ENCODE measurements at places on chromosomes 11 and 22. TPM values are rescaled to one million over a fixed set of nuclear protein-coding genes. Genes with fewer than 3 reads are reported as not detected.

DNA sequence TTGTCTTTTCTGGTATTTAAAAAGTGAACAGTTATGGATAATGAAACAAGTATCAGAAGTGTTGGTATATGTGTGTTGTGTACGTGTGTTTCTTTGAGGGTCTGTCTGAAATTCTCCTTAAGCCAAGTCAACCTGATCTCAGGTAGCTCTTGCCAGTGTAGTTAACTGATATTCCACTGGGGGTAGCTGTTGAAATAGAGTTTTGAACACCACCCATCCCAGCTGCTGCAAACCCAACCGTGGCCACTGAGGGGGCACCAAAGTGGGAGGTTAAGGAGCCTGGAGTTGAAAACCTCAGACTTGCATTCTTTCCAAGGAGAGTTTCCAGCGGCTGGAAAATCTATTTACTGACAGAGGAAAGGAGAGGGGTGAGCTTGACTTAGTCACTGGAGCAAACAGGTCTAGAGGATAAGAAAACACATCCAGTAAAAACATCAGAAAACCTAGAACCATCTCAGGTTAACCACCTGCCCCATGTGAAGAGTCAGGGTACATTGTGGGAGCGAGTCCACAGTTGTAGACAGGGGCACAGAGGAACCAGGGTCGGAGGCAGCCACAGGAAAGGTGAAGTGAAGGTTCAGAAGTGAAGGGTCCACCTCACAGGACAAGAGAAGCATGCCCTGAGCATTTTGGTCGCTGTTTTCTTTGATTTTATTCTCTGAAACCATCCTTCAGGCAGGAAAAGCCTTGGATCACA lies 8.8 kb upstream of the CUL5 start:
- H3K27ac ChIP-seq, result no peak overlapping the region
- H3K27me3 ChIP-seq, result no peaks in the 10 kb centered on the region
- no peaks in the 10 kb centered on the region for H3K36me3 ChIP-seq

- no peaks in the 10 kb centered on the region for H3K27me3 ChIP-seq
- no peak overlapping the region for H3K4me3 ChIP-seq
- H3K4me1 ChIP-seq, result no peaks in the 10 kb centered on the region
- no peak for DNase-seq
- H3K36me3 ChIP-seq, result no peaks in the 10 kb centered on the region
These were observed 26.7 kb downstream of the NNMT start for GRCh38 chr11:114322934-114323333.

GRCh38 chr22:39514373-39514973 lies 5.9 kb upstream of the ATF4 start:
- H3K4me1 ChIP-seq, result peaks cover 9% of the 10 kb centered on the region
- no peak overlapping the region for H3K27ac ChIP-seq
- H3K36me3 ChIP-seq, result peaks cover 11% of the 10 kb centered on the region
- H3K4me3 ChIP-seq, result no peak overlapping the region
- no peak for DNase-seq

GRCh38 chr22:33542153-33542552 lies 378.1 kb downstream of the LARGE1 start:
- no peak for DNase-seq
- H3K27me3 ChIP-seq, result no peaks in the 10 kb centered on the region
- H3K36me3 ChIP-seq, result no peaks in the 10 kb centered on the region
- H3K4me1 ChIP-seq, result no peaks in the 10 kb centered on the region

SUSD2 gene
- 2.3 TPM for total RNA-seq

DERL3 gene
- 6.5 TPM for total RNA-seq

DDT gene
- total RNA-seq, result 129 TPM

DNA sequence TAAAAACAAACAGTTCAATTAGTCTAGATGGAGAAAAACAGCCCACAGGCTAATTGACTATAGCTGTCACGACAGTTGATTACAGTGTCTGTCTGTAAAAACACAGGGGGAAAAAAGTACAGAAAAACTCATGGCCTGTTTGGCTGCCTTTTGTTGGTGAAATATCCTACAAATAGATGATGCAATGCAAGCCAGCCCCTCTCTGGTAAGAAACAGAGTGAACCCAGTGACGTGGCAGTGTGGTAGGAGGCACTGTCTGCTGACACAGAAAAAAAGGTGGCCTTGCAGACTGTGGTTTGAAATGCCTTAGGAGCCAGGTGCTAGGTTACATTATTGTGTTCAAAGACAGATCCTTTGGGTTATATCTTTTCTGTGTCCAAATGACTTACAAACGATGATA lies 431.4 kb upstream of the CCDC90B start:
- DNase-seq, result no peak
- no peaks in the 10 kb centered on the region for H3K36me3 ChIP-seq
- no peaks in the 10 kb centered on the region for H3K27me3 ChIP-seq
- no peaks in the 10 kb centered on the region for H3K4me1 ChIP-seq
- no peak overlapping the region for H3K27ac ChIP-seq
- H3K4me3 ChIP-seq, result no peak overlapping the region

GRCh38 chr11:17458268-17458667 lies 18.4 kb downstream of the ABCC8 start:
- H3K27ac ChIP-seq, result no peak overlapping the region
- H3K4me3 ChIP-seq, result no peak overlapping the region
- no peaks in the 10 kb centered on the region for H3K27me3 ChIP-seq
- no peak for DNase-seq

GRCh38 chr22:48919851-48920589 lies 907.7 kb downstream of the BRD1 start:
- no peaks in the 10 kb centered on the region for H3K36me3 ChIP-seq
- no peaks in the 10 kb centered on the region for H3K27me3 ChIP-seq
- no peak overlapping the region for H3K27ac ChIP-seq
- no peaks in the 10 kb centered on the region for H3K4me1 ChIP-seq
- H3K4me3 ChIP-seq, result no peak overlapping the region

- H3K27me3 ChIP-seq, result no peaks in the 10 kb centered on the region
- no peak overlapping the region for H3K27ac ChIP-seq
- no peak for DNase-seq
- H3K4me3 ChIP-seq, result no peak overlapping the region
- no peaks in the 10 kb centered on the region for H3K4me1 ChIP-seq
These were observed 1.8 kb upstream of the OR2D2 start for GRCh38 chr11:6894097-6894496.

PTH gene
- total RNA-seq, result not detected

OR52H1 gene
- not detected for total RNA-seq

- H3K36me3 ChIP-seq, result no peaks in the 10 kb centered on the region
- no peak overlapping the region for H3K4me3 ChIP-seq
- H3K4me1 ChIP-seq, result no peaks in the 10 kb centered on the region
- H3K27me3 ChIP-seq, result no peaks in the 10 kb centered on the region
These were observed 14.0 kb upstream of the MTCH2 start for GRCh38 chr11:47656260-47656885.

- H3K4me3 ChIP-seq, result no peak overlapping the region
- no peak overlapping the region for H3K27ac ChIP-seq
- H3K36me3 ChIP-seq, result no peaks in the 10 kb centered on the region
- H3K4me1 ChIP-seq, result no peaks in the 10 kb centered on the region
These were observed 1164.7 kb downstream of the FAM181B start for GRCh38 chr11:81568918-81569317.

- H3K4me1 ChIP-seq, result no peaks in the 10 kb centered on the region
- no peak overlapping the region for H3K27ac ChIP-seq
- H3K4me3 ChIP-seq, result no peak overlapping the region
- no peaks in the 10 kb centered on the region for H3K27me3 ChIP-seq
These were observed 38.6 kb upstream of the RPS13 start for GRCh38 chr11:17116117-17116516.

DNA sequence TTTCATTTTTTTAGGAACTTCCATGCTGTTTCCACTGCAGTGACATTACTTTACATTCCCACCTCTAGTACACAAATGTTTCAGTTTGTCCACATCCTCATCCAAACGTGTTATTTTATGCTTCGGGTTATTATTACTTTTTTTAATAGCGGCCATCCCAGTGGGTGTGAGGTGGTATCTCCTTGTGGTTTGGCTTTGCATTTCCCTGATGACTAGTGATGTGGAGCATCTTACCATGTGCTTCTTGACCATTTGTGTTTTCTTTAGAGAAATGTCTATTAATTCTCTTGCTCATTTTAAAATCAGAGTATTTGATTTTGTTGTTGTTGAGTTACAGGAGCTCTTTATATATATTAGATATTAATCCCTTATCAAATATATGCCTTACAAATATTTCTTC lies 70.3 kb upstream of the ANO1 start:
- no peaks in the 10 kb centered on the region for H3K4me1 ChIP-seq
- no peaks in the 10 kb centered on the region for H3K36me3 ChIP-seq
- H3K4me3 ChIP-seq, result no peak overlapping the region

DNA sequence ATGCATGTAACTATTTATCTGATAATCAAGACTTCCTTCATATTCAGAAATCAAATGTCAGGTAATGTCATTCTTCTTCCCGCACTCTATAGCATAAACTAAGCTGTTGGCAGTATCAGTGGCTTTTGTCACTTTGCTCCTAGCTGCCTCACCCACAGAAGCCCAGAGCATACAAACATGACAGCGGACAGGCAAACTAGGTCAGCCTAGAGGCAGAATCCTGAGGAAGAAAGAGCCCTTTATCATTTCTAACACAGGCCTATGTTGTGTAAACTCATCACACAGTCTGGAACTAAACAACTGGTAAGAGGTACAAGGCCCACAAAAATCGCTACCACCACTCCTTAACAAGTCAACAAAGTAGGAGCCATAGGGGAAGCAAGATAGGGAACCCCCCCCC lies 21.0 kb downstream of the GUCY1A2 start:
- H3K27me3 ChIP-seq, result no peaks in the 10 kb centered on the region
- no peaks in the 10 kb centered on the region for H3K36me3 ChIP-seq
- no peak for DNase-seq
- H3K27ac ChIP-seq, result no peak overlapping the region
- no peaks in the 10 kb centered on the region for H3K4me1 ChIP-seq
- no peak overlapping the region for H3K4me3 ChIP-seq

- H3K36me3 ChIP-seq, result no peaks in the 10 kb centered on the region
- H3K4me3 ChIP-seq, result no peak overlapping the region
- H3K27ac ChIP-seq, result no peak overlapping the region
- DNase-seq, result no peak
- no peaks in the 10 kb centered on the region for H3K27me3 ChIP-seq
These were observed 89.3 kb downstream of the PRR5L start for GRCh38 chr11:36385121-36385970.

DNA sequence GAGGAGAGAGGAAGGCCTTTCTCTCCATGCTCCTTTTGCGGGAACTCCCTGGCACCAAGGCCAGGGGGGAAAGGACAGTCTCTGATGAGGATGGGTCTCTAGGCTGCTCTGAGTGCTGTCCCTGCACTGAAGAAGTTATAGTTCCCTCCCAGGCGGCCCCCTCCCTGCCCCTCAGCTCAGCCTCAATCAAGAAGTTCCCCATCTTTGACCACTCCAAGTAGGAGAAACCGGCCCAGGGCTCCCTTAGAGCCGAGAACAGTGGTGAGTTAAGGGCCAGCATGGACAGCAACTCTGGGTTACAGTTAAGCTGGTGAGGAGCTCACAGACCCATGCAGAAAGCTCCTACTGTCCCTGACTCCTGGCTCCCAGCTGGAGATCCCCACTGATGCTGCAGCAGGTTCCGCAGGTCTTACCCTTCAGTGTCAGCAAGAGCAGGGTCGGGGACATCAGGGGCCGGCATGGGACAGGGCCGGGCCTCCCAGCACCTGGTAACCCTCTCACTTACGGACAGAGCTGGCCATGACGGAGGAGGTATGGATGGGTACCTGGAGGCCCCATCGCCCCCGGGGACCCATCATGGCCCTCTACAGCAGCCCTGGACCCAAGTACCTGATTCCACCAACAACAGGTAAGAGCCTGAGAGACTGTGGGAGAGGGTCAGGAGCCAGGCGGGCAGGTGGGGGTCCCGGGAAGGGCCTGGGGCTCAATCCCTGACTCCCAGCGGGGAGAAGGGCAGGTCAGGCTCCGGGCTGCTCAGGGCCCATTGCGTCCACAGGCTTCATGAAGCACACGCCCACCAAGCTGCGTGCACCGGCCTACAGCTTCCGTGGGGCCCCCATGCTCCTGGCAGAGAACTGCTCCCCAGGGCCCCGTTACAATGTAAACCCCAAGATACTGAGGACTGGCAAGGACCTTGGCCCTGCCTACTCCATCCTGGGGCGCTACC lies 4.2 kb downstream of the SCGB1C1 start:
- H3K4me1 ChIP-seq, result no peaks in the 10 kb centered on the region
- DNase-seq, result peak; percentile 19
- H3K4me3 ChIP-seq, result no peak overlapping the region
- no peaks in the 10 kb centered on the region for H3K27me3 ChIP-seq

VSIG2 gene
- 0.85 TPM for total RNA-seq

DNA sequence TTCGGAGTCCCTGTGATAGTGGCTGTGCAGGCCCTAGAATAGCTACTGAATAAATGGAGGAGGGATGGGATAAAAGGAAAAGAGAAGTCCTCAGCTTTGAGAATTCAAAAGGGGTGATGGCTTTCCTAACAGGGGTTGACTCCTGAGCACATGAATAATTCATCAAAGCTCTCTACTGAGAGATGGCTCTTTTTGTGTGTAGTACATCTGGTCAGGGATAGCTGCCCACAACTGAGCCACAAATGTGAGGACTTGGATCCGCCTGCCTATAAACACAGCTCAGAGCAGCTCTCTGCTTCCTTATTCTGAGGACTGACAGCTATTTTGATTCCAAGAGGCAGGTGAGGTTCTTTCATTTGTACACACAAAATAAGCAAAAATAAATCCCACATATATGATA lies 82.3 kb downstream of the USP35 start:
- H3K27ac ChIP-seq, result no peak overlapping the region
- no peaks in the 10 kb centered on the region for H3K27me3 ChIP-seq
- H3K36me3 ChIP-seq, result no peaks in the 10 kb centered on the region

GRCh38 chr11:4672470-4672869 lies 25.2 kb downstream of the OR51E2 start:
- H3K4me1 ChIP-seq, result no peaks in the 10 kb centered on the region
- no peaks in the 10 kb centered on the region for H3K27me3 ChIP-seq
- H3K4me3 ChIP-seq, result no peak overlapping the region
- H3K27ac ChIP-seq, result no peak overlapping the region
- no peak for DNase-seq

GRCh38 chr11:101279728-101280127 lies 150.1 kb upstream of the PGR start:
- H3K27ac ChIP-seq, result no peak overlapping the region
- no peak overlapping the region for H3K4me3 ChIP-seq
- no peaks in the 10 kb centered on the region for H3K36me3 ChIP-seq
- no peaks in the 10 kb centered on the region for H3K27me3 ChIP-seq

GRCh38 chr11:59866397-59866796 lies at the start of gene TCN1:
Gene TCN1 (minus strand): TSS chr11:59866487. CDS start chr11:59866470, 17 bp downstream.
- DNase-seq, result no peak
- H3K27me3 ChIP-seq, result no peaks in the 10 kb centered on the region
- H3K4me3 ChIP-seq, result no peak within 1 kb of the TSS
- H3K36me3 ChIP-seq, result no peaks in the 10 kb centered on the region
- H3K4me1 ChIP-seq, result no peaks in the 10 kb centered on the region

GRCh38 chr11:72631806-72632731 lies 42.2 kb downstream of the PDE2A start:
- H3K4me1 ChIP-seq, result no peaks in the 10 kb centered on the region
- DNase-seq, result no peak
- no peak overlapping the region for H3K27ac ChIP-seq
- H3K4me3 ChIP-seq, result no peak overlapping the region
- H3K27me3 ChIP-seq, result no peaks in the 10 kb centered on the region
